NCI-H1105 treated with DMSO at 0.1 percent for 48 hours (cell line): ENCODE measurements at places on chromosomes 11 and 22.

- no peak for DNase-seq
These were observed 1.5 kb downstream of the OAF start for GRCh38 chr11:120212259-120212878.

GRCh38 chr11:70761094-70761907, 363.0 kb downstream of the CTTN start:
- no peak for DNase-seq

- DNase-seq = no peak
These were observed 969.6 kb downstream of the BRD1 start for GRCh38 chr22:48858121-48858520.

- no peak for DNase-seq
These were observed 39.9 kb downstream of the SGSM3 start for GRCh38 chr22:40410272-40410671.

DNA sequence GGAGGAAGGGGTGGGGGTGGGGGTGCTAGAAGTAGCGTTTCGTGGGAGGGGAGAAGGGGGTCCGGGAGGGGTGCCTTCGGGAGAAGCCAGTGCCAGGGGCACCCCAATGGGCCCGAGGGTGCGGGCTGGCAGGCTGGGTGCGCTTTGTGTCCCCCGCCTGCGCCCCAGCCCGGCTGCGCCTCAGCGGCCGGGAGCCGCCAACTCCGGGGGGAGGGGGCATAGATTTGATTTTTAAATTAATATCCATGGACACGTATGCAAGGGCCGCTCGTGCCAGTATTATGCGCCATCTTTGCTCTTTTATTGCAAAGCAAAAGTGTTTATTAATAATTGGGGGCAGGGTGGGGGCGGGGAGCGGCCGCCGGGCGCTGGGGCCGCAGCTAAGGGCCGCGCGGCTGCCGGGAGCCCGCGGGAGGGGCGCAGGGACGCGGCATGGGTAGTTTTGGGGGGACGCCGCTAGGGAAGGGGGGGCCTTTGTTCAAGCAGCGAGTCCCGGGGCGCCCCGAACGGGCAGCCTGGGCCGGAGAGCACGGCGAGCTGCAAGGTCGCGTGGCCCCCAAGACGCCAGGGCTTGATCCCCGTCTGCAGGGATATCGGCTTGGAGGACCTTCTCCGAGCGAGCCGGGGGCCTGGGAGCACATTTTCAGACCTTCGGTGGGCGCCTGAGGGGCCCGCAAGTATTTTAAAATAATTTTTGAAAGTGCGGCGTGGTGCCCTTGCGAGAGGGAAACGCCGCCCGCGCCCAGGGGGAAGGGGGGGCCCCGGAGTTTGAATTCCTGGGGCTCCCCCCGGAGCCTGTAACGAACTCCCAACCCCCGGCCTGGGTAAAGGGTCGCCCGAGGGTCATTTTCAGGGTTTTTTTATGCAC, 959 bp downstream of the CCND1 start:
- DNase-seq = no peak

- DNase-seq = no peak
These were observed 51.4 kb upstream of the NECTIN1 start for GRCh38 chr11:119780222-119780953.

DNA sequence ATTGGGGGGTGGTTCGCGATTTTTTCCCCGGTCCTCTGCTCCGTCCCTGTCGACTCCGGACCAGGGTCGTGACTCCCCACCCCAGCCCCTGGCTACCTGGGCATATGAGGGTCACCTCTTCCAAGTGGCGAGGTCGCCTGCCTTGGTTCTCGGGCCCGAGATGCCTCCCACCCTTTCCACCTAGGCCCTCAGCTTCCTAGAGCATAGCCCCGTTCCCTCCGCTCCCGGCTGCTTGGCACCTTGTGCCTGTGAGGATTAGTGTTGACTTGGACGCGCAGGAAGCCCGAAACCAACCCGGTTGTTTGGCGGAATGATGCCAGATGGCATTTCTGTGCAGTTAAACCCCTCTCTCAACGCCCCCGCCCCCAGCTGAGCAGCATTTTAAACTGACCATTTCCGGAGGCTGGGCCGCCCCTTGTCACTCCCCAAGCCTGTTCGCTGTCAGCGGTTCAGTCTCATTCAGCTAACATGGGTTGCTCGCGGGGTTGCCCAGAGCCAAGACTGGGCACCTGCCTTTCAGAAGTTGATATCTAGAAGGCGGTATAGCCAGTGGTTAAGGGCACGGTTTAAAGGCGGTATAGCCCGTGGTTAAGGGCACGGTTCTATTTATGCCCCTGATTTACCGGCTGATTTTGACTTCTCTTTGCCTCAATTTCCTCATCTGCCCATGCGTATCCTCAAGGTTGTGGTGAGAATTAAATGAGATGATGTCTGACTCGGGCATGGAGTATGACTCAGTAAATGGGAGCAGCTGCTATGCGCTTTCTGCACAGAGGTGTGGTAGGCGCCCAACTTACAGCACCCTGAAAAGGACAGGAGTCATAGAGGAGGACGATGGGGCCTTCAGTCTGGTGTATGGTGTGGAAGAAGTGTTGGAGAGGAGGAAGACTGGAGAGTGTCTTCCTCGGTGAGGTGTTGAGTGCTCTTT, 639 bp downstream of the INCENP start:
- DNase-seq = no peak

DNA sequence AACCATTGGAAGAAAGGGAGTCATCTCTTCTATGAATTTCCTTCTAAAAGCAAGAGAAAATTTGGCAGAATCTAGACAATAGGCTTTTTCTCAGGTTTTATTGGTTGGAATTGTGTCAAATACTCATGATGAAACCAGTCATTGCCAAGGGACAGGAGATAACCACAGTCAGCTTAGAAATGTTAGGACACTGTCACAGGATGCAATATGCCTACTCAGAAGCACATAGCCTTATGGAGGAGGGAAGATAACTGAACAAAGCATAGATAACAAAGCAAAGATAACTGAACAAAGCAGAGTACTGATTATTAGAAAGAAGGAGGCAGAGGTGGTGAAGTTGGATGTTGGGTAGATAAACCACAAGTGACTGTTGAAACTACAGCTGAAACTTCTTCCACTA, 303.5 kb upstream of the PDGFD start:
- no peak for DNase-seq

DNA sequence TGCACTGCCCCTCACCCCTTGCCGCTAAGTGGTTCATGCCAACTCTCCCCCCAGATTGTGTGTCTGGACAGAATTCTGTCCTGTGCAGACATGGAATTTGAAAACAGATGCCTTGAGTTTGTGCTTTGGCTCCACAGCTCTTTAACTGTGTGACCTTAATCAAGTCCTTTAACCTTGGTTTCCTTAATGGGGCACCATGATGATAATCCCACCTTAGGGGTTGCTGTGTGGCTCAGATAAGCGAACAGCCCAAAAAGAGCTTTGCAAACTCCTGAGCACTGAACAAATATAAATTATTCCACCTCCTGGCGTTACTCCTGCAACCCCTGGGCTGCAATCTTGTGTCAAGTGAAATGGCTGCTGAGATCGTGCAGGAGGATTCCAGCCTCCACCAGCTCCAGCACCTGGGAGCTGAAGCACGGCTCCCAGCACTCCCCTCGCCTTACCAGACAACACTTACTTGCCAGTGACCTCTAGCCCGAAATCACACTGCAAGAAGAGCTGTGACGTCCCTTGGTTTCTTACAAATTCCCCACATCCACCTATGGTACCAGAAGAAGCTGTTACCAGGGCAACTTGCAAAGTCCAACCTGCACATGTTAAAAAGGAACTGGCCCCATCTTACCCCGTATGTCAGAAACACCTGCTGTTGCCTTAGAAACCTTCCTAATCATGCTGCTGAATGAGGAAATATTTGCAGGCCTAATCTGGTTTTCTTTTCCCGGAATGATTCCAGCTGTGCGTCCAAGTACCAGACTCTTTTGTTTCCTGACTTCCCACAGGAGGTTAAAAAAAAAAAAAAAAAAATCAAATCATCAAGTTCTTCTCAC, 13.2 kb downstream of the VPS37C start:
- peak; percentile 5 for DNase-seq

GRCh38 chr22:40397396-40397795, 27.0 kb downstream of the SGSM3 start:
- no peak for DNase-seq

DNA sequence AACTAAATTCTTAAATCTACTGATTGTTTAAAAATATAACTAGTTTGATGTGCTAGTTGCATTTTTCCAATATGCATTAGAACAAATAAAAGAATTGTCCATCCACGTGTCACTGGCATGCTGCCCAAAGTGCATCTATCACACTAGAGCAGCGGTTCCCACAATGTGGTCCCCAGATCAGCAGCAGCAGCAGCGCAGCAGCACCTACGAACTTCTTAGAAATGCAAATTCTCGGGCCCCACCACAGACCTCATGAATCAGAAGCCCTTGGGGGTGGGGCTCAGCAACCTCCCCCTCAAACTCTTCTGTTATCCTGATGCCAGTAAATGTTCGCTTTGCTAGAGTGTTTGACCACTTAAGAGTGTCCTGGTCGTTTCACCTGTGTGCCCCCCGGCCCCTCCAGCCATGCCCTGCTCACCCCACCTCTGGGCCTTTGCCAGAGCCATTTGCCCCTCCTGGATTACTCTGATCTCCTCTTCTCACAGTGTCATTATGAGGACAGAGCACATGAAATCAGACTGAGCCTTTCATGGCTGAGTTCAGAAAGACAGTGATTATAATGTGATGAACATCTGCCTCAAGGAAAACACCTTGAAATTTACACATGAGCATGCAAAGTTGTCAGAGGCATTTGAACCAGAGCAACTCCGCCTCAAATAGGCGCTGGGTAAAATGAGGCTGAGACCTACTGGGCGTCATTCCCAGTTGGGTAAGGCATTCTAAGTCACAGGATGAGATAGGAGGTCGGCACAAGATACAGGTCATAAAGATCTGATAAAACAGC, 12.6 kb upstream of the VSIG10L2 start:
- DNase-seq = no peak

- DNase-seq = no peak
These were observed 97.0 kb upstream of the HSD17B12 start for GRCh38 chr11:43583548-43583947.

GRCh38 chr11:90788961-90789360, 566.1 kb upstream of the CHORDC1 start:
- no peak for DNase-seq

DNA sequence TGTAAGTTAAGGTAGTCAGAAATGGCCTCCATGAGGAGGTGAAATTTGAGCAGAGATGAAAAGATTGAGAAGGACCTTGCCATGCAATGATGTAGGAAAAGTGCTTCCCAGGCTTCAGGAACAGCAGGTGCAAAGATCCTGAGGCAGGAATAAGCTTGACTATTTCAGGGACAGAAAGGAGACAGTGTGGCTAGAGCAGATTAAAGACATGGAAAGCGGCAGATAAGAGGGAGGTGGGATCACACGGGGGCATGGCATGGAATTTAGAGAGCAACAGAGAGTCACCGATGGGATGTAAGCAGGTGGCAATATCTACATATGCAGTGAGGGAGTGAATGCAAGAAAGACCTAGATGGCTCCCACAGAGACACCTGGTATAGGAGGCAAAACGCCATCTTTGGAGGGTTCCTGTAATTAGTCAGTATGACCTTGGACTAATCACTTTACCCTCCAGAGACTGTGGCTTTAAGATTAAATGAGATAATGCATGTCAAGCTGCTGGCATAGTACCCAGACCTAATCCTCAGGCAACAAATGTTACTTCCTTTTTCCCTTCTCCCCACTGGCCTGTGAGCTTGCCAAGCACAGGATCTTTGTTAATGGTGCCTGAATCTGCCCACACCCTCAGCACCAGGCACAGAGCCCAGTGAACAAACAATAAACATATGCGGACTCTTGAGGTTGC, 24.6 kb upstream of the ACER3 start:
- peak; percentile 25 for DNase-seq

DNA sequence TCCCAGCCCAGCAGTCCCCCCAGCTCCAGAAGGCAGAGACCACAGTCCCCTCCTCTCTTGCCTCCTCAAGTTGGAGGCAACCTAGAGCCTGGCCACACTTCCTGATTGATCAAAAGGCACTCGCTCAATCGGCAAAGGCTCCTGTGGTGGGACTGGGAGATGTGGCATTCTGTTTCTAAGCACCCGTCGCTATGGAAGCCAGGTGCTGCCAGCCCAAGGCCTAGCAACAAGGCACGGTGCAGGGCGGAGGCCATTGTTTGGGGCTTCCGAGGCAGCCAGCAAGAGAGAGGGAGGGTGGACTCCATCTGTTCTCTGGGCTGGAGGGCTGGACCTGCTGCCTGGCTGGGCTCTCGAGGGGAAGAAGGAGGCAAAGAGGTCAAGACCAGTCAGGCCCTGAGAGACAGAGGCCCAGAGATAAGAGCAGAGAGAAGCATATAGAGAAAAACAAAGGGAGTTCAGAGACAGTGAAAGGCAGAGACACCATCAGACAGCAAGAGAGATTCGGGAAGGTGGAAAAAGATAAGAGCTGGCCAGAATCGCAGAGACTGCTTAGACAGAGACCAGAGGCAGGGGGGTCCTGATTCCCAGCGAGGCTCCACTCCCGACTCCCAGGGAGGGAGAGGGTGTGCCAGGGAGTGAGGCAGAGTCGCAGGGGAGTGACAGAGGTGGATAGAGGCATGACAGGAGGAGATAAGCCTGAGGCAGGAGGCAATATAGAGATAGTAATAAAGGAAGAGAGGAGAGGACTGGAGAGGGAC, 21.2 kb downstream of the PDE2A start:
- DNase-seq = peak; percentile 77

DNA sequence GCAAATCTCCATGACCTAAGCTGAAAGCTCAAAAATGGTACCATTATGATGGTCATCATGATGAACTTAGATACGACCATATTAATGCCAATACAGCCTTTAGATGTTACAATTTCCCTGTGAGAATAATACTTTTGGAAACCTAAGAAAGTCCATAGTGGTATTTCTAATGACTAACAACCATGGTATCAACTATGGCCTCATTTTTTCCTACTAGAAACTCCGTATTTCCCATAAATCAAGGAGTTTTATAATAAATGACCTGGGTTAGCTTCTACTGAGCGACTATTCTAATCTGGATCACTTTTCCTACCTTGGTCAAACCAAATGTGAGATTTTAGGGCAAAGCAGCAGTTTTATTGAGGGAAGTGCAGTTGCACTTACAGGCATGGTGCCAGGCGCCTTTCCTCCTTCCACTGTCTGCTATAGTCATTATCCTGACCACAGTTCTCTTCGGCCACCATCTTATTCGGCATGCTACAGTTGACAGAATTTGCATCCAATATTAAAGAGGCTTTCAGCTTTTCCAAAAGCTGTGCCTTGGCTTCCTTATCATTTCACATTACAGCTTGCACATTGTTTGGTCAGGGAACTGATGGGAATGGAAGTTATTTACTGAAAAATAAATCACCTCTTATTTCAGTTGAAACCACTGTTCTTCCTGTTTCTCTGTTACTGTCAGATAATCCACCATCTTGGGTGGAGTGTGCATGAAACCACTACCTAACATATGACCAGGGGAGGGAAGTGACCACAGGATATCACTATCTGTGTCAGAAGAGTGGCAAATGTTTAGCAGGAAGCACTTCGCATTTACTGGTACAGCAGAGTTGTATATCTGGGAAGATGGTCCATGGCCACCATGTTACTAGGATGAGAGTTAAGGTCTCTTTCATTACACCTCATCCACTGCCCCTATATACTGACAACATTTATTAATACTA, 74.5 kb upstream of the PICALM start:
- no peak for DNase-seq

- no peak for DNase-seq
These were observed 4.8 kb downstream of the GVQW3 start for GRCh38 chr11:76385903-76386302.
